ENCODE measurements at places on chromosomes 16 and 17.

DNA sequence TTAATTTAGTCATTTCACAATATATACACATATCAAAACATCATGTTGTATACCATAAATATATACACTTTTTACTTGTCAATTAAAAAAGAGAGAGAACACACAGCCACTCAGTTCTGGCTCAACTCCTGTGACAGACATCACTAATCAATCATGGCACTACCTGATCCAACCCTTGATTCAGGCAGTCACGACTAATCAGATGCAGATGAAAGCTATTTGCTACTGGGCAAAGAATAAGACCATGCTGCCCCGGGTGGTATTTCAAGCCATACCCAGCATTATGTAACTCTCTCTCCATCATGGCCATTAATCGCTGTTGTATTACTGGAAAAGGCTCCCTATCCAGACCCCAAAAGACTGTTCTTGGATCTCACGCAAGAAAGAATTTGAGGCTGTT lies 345.7 kb downstream of the HAPSTR1 start:
- no peak for DNase-seq

GRCh38 chr16:64771273-64771672 lies 350.6 kb downstream of the CDH11 start:
- DNase-seq, result no peak

DNA sequence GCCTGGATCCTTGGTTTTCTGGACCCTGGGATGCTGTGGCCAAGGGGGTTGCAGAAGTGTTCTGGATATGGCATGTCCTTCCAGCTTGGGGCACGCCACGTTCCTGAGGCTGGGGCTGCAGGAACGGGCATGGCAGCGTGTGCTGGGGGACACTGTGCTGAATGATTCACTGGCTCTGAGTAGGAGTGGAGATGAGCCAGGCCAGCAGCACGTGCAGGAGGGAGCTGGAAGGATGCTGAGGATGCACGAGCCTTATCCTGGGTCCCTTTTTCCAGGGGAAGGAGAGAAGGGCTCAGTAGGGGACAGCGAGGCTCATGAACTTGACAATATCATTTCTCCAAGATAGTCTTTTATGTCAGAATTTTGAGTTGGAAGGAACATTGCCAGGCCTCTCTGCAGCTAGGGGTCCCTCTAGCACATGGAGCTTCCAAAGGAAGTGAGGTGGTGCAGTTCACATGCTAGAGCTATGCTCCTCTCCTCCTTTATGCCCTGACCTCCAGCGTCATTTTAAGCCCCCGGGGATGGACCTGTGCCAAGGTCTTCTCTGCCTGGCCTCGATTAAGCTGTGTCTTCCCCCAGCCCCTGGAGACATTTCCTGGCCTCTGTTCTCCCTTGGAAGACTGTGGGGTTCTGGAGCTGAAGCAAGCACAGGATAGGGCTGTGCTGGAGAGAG lies 125.9 kb downstream of the OR1D5 start:
- no peak for DNase-seq

DNA sequence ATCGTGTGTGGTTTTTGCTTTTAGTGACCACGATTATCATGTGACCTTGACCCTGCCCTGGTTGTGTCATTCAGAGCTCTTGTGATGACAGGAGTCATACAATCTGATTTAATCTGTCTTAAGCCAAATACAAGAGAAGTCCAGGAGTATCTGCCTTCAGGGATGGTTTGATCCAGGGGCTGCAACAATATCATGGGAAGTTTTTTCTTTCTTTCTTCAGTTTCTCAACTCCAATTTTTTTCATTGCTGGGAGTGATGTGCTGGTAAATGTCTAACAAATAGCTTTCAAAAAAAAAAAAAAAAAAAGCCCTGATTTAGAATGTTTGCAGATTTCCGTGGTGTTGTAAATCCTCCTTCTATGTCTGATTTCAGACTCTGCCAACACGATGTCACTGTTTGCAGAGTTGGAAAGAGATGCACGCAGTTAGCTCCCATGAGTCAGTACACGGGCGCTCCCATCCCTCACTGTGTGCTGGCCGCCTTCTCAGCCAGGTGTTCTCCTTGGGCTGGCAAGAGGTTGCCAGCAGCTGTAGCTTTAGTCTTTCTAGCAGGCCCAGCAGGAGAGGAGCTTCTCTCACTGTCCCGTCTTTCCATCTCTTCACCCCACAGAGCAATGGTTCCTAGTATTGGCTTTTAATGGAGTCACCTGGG lies 229.7 kb downstream of the SNX29 start:
- DNase-seq, result no peak

DNA sequence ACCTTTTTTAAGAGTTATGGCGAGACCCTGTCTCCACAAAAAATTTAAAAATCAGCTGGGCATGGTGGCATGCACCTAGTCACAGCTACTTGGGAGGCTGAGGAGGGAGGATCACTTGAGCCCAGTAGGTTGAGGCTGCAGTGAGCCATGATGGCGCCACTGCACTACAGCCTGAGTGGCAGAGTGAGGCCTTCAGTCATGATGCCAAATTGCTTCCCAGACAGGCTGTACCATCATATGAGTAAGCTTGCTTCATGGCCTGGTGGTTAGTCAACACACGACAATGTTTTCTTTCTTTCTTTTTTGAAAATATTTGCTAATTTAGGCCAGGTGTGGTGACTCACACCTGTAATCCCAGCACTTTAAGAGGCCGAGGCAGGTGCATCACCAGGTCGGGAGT lies 12.5 kb downstream of the NTAN1 start:
- DNase-seq, result no peak

DNA sequence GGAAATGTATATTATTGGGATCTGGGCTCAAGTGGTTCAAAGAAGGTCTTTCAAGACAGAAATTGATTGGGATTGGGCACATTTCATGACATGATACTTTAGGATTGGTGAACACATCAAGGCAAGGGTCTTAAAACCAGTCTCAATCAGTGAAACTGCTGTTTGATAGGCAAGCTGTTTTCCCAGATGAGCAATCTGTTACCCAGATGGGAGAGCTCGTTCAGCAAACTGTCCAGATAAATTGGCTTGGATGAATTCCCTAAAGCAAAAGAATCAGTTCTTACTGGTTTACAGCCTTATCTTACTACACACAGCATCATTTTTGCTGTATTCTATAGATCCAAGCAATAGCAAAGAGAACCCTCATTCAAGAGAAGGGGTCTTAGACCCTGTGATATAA lies 31.0 kb upstream of the CNEP1R1 start:
- DNase-seq, result no peak

DNA sequence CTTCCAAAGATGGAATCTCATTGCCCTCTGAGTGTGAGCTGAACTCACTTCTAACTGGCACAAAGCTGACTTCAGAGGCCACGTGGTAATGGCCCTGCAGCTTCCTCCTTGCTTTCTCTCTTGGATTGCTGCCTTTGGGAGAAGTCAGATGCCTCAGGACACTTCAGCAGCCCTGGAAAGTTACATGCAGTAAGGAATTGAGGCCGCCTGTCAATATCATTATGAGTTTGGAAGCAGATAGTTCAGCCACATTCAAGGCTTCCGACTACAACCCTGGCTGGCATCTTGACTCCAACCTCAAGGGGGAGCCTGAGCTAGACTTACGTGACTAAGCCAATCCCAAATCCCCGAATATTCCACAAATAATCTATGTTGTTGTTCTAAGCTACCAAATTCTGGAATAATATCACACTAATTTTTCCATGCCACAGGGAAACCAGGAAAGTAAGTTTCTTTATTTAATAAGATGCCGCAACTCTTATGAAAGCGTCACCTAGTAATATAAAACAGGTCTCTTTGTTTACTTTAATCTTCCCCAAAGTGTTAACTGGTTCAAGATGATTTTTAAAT lies 13.6 kb downstream of the CEP20 start:
- DNase-seq, result no peak

GRCh38 chr17:72724267-72724666 lies 368.2 kb downstream of the SLC39A11 start:
- no peak for DNase-seq

DNA sequence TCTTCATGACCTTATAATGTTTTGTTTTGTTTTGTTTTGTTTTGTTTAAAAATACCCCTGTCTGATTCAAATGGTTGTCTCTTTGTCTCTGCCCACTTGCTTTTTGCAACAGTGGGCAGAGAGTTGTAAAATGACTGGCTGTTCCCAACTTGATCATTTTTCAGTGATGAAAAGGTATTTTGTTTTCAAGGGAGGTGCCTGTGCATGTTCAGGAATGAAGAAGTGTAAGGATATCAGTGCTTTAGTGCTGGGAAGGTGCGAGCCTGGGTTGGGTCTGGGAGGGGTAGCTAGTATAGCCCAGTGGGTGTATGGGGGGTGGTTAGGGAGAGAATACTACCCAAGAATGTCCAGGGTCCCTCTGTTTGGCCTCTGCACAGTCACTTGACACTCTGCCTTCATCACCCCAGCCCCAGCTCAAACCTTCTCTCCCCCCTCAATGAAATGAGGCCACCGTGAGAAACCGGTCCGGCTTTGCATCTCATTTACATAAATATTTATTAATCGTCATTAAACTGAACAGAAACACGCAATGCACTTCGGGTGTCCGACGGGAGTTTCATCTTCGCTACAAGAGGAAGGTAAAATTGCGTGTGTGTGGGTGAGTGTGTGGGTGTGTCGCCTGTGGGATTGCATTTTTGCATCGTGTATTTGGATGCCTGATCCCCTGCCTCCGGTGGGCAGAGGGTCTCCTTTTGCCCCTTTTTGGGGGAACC lies 4.3 kb downstream of the NEUROD2 start:
- DNase-seq, result no peak

GRCh38 chr17:1773696-1774181 lies 11.9 kb downstream of the SERPINF1 start:
- no peak for DNase-seq

DNA sequence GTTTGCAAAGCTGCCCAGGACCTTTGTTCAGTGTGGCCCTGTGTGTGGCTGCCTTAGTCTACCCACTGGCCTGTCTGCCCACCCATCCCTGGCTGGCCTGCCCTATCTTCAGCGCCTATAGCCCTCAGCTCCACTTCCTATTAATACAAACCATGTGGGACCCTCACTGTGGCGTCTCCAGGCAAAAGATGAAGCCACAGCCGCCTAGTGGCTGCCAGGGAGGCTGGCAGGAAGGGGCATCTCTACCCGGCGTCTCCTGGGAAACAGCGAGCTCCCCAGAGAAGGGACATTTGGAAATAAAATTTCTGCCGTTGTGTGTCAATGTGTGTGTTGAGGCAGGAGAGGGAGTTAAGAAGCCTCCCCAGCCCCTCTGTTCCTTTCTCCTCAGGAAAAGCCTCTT lies 31.5 kb downstream of the NEUROD2 start:
- DNase-seq, result no peak

DNA sequence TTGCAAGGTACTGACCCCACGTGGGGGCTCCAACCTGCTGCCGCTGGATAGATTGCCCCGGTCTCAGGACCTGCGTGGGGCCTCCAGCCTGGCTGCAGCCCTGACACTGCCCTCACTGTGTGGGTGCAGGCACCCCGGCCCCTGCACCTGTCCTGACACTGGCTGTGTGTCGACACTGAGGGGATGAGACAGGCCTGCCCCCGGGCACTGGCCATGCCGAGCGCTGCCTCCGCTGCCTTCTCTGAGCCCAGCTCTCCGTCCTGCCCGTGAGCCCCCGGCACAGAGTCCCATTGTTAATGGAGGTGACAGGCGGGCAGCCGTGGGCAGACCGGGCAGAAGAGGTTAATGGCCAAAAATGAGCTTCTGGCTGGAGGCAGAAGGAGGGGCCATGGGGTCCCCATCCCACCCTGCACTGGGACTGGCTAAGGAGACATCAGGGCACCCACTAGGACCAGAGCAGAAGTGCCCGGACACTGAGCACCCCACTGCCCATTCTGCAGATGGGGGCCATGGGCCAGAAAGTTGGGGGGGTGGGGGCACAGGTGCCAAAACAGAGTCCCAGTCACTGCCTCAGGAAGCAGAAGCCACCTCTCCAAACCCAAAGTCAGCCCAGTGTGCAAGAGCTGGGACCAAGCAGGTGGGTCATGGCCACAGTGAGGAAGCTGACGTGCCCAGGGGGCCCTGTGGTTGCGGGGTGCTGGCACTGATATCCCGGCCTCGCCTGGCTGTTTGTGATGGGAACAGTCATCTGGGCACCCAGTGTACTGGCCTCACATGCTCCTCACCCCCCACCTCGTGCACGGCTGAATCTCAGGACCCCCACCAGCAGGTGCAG lies 2.5 kb upstream of the PRR35 start:
- no peak for DNase-seq

GRCh38 chr17:77611791-77612502 lies 346.6 kb upstream of the TNRC6C start:
- DNase-seq, result no peak

All from activated CD8-positive, alpha-beta memory T cell treated with anti-CD3 and anti-CD28 coated beads, Interleukin-2, amount 50 U/mL, for 4 hours (primary cell).